ENCODE measurements at places on chromosomes 6 and 20. TPM values are rescaled to one million over a fixed set of nuclear protein-coding genes. Genes with fewer than 3 reads are reported as not detected.

The ASIP gene
- total RNA-seq = not detected

The MTFR2 gene
- total RNA-seq = 12.0 TPM

The PTK6 gene
- 2.7 TPM for total RNA-seq

The LY6G6C gene
- 0.09 TPM for total RNA-seq

The GGTLC1 gene
- total RNA-seq = not detected

The ATP6V1G2 gene
- 0.93 TPM for total RNA-seq

The PCED1A gene
- total RNA-seq = 26.6 TPM

The SF3B5 gene
- total RNA-seq = 226 TPM

The ULBP2 gene
- total RNA-seq = 4.6 TPM

The TUBE1 gene
- 5.9 TPM for total RNA-seq

The PSORS1C1 gene
- 4.6 TPM for total RNA-seq

The FNDC11 gene
- total RNA-seq = 0.21 TPM

The ZBTB46 gene
- 0.73 TPM for total RNA-seq
